ENCODE measurements at places on chromosomes 3 and 15.

- DNase-seq = no peak
Measured at GRCh38 chr3:71339049-71339448, 244.5 kb downstream of the FOXP1 start.

DNA sequence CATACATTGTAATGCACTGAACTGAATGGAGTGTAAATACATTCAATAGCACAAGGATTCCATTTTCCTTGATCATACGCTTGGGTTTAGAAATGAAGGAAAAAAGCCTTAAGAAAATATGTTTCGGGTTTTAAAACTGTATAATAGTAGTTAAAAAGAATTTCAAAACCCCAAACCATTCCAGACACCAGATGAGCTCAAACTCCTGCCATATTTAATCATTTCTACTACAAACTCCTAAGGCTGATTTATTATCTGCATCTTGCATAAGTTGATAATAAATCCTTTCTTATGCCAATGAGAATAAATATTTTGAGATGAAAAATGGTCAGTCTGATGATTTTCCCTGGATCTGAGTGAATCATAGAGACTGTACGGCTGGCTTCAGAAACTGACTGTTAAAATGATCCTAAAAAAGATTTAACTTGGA is 51.0 kb downstream of the NR1D2 start:
- no peak for DNase-seq

GRCh38 chr3:129686941-129687340 is 80.5 kb upstream of the PLXND1 start:
- DNase-seq = no peak

- DNase-seq = no peak
Measured at GRCh38 chr15:93771196-93772030, 459.9 kb upstream of the MCTP2 start.

- no peak for DNase-seq
Measured at GRCh38 chr3:128294999-128295468, 141.8 kb downstream of the EEFSEC start.

- DNase-seq = no peak
Measured at GRCh38 chr3:47664519-47664918, 85.9 kb upstream of the CSPG5 start.

GRCh38 chr15:48147358-48147757 is 26.6 kb downstream of the SLC24A5 start:
- DNase-seq = no peak

GRCh38 chr3:123741041-123741511 is 143.1 kb downstream of the MYLK start:
- no peak for DNase-seq
